Fibroblast of mammary gland (primary cell): ENCODE measurements at places on chromosomes 5 and 9.

- no peak for DNase-seq
These were observed 56.3 kb downstream of the TMEM174 start for GRCh38 chr5:73229271-73229670.

- DNase-seq, result peak; percentile 72
These were observed 190.1 kb downstream of the GNA14 start for GRCh38 chr9:77457916-77458592.

DNA sequence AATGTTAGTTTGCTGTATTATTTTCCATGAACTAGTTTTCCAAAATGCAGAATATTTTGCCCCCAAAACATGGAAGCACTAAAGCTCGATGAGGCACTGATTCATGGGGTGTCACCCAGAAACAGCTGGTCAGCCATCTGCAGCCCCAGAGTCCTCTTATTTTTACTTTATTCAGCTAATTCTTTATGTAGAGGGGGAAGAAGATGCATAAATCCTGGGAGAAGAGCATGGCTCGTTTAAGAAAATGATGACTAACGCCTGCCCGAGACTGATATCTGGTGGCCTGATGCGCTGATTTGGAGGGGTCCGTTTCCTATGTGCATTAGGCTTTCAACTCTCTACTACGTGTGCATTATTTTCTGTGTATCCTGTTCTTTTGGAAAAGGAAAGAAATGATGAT is 390.3 kb upstream of the MEF2C start:
- DNase-seq, result no peak

DNA sequence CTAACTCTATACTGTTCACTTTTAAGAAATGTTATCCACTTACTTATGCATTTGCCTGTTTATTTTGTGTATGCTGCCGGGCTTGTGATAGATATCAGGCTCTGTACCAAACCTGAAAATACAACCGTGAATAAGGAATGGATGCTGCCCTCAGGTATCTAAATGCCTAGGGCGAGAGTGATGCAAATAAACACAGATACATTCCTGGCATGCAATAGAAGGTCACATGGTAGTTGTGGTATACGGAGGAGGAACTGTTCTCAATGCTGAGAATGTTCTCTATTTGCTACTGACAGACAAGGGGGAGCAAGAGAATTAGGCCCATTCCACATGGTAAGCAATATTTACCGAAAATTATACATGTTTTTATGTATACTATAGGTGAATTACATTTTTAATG is 227.8 kb downstream of the ICE1 start:
- DNase-seq, result no peak

GRCh38 chr5:132483661-132484390 is 6.7 kb downstream of the IRF1 start:
- DNase-seq, result no peak

- no peak for DNase-seq
These were observed 51.1 kb upstream of the MVB12B start for GRCh38 chr9:126275386-126276001.

- DNase-seq, result peak; percentile 72
These were observed 9.7 kb upstream of the C9orf152 start for GRCh38 chr9:110217656-110218099.

- DNase-seq, result no peak
These were observed 27.6 kb downstream of the TRPC7 start for GRCh38 chr5:136337788-136338187.

GRCh38 chr5:83576341-83576740 is 104.8 kb downstream of the VCAN start:
- DNase-seq, result no peak

DNA sequence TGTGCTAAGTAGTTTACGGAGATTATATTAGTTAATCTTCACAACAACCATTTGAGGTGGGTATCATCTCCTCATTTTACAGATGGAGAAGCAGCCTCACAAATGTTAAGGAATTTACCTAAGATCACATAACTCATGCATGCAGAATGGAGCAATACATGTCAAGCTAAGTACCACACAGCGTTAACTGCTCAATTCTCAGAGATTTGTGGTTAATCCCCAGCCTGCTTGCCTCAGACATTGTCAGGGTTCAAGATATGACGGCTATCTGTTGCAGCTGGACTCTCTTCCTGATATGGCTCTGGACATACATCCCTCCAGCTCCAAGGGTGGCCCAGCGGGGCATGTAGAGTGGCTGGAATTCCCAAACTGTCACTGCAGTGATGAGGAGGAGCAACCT is 7.3 kb upstream of the ZNF346 start:
- DNase-seq, result no peak

DNA sequence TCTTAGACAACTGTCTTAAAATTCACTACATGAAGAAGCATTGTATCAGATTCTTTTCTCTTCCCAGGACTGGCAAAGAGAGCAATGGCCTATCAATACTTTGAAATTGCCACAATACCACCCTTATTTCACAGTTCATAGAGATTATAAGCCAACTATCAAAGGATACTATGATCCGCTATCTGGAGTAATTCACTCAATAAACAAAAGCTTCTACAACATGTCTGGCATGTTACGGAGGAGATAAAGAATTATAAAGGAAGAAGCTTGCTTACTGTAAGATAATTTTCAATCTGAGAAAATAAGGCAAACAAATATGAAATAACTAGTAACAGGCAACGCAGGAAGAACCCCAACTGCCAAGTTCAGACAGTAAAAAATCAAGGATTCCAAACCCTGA is 114.8 kb downstream of the GNAQ start:
- no peak for DNase-seq

DNA sequence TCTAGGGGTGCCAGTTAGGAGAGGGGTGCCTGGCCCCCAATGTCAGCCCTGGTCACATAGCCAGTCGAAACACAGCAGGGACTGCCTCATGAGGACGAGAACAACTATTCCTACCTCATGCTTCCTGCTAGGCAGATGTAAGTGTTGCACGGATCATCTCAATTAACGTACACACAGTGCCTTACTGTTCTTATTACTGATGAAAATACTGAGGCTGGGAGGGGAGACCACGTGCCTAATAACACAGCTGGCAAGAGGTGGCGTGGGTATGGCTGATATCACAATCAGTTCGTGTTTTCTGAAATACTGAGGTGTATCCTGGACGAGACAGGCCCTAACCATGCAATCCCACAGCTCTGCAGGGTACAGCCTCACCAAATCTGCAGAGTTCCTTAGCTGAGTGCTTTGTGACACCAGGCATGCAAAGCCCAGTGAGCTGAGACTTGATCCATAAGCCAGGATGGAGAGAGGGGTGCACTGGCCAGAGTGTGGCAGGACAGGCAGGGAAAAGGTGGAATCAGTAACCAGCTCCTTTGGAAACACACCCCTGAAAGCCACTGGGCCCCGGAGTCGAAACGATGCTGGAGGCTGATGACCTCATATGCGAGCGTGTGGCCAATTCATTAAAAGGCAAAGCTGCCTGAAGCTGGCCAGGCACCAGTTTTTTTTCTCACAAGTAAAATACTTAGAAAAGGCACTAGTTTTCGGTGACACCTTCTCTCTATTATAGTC is 63.9 kb downstream of the PRRT1B start:
- peak; percentile 75 for DNase-seq

DNA sequence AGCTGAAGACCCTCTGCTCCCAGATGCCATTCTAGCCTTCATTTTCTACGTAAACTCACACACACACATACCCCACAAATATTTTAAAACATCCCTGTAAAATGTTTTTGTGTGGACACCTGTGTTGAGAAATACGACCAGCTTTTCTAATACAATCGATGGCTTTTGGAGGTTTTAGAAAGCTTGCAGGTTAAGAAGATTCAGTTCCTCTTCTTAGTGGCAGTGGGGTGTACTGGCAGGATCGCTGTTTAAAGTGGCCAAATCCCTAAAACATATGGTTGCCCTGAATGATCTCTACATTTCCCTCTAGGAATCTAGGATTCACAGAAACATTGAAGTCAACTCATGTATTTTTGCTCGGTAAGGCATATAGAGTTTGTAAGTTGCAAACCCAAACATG is 236.3 kb downstream of the NSG2 start:
- DNase-seq, result no peak

GRCh38 chr9:120432600-120432999 is 147.4 kb downstream of the CDK5RAP2 start:
- no peak for DNase-seq

- no peak for DNase-seq
These were observed 58.7 kb downstream of the ADAMTS16 start for GRCh38 chr5:5198815-5199214.

- DNase-seq, result no peak
These were observed 700.3 kb downstream of the DNAH5 start for GRCh38 chr5:13244151-13244550.

- no peak for DNase-seq
These were observed 691.2 kb downstream of the TLR4 start for GRCh38 chr9:118395415-118395814.

- DNase-seq, result peak; percentile 89
These were observed 2.0 kb upstream of the ROR2 start for GRCh38 chr9:91951944-91952520.

DNA sequence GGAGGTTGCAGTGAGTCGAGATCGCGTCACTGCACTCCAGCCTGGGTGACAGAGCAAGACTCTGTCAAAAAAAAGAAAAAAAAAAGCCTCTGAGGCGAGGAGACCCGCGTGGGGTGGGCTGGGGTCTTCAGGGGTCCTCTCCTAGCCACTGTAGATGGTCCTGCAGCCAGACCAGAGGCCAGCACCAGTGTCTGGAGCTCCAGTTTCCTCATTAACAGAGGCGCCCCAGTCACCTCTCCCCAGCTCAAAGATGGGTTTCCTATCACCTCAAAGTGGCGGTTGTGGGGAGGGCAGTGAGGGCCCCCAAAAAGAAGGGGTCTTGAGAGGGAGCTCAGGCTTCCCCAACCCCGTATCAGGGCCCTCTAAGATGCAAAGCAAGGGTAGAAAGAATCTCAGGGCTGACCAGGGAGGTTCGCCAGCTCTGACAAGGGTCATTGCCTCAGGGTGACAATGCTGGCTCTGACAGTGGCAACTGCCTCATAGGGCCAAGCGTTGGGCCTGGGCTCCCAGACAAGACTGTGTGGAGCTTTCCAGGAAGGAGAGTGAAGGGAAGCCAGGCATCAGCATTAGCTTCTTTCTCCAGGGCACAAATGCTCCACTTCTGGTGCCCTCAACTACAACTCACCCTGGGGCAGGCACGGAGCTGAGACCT is 15.0 kb downstream of the STK10 start:
- no peak for DNase-seq

DNA sequence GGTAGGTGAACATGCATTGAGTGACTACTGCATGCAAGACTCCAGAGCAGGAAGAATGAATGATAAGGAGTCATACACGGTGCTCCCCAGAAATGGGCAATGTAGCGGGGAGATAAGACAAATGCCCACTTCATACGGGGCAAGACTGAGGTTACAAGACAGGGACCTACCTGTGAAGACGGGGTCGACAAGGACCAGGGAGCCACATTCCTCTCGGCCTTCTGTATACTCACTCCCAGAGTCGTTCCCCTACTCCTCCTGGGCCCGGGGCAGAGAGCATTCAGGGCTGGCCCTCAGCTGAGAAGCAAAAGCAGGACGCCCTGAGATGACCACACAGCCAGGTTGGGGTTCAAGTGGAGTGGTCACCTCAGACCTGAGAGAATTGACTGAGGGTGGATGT is 26.7 kb downstream of the PITX1 start:
- no peak for DNase-seq

- no peak for DNase-seq
These were observed 855 bp downstream of the MCC start for GRCh38 chr5:113487416-113487780.

DNA sequence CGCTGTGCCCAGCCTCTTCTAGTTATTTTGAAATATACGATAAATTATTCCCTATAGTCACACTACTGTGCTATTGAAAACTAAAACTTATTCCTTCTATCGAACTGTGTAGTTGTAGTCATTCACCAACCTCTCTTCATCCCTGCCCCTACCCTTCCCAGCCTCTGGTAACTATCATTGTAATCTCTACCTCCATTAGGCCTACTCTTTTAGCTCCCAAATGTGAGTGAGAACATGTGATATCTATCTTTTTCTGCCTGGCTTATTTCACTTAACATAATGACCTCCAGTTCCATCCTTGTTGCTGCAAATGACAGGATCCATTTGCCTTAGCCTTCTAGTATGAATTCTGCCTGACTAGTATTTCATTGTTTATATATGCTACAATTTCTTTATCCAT is 127.4 kb downstream of the PSAT1 start:
- no peak for DNase-seq

DNA sequence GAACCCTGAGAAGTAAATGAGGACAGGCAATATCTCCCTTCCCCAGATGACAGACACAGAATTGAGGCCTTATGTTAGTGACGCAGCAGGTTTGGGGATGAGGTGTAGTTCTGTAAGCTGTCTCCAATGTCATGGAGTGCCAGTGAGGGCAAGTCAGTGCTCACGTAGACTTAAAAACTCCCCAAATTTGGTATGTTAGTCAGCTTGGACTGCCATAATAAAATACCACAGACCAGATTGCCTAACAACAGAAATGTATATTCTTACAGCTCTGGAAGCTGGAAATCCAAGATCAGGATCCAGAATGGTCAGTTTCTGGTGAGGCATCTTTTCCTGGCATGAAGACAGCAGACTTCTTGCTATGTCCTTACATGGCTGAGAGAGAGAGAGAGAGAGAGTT is 14.9 kb downstream of the FOXI1 start:
- DNase-seq, result peak; percentile 80

DNA sequence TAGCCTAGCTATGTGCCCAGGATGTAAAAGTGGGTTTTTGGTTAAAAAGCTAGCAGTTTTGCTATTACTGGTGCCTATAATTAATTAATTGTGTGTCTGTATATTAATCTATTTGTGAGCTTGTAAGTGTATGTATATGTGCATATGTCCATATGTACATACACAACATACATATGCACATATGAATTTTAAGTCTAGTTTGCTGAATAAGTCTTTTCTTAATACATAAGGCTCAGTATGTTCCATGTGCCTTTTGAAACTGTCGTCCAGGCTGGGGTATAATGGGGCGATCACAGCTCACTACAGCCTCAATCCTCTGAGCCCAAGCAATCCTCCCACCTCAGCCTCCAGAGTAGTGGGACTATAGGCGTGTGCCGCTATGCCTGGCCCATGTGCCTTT is 10.1 kb downstream of the SH3GL2 start:
- no peak for DNase-seq

DNA sequence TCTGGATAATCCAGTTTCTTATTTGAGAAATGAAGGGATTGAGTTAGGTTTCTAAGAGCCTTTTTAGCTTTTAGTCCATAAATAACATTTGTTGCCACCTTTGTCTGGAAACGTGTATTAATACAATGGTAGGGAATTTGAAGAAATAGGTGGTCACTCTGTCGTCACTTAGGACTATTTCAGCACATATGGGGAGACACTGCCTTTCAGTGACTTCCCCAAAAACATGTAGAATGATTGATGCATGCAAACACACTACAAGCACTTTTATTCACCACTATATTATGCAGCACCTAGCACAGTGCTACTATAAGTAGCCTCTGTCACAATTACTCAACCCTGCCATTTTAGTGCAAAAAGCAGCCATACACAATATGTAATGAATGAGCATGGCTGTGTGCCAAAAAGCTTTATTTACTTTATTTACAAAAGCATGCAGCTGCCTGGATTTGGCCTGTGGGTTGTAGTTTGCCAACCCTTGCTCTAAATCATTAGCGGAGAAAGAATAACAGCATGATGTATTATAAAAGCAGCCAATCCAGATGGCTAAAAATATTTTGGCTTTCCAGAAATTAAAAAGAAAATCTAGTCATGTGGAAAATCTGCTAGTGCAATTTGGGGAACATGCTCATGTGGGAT is 154.2 kb upstream of the HMHB1 start:
- peak; percentile 28 for DNase-seq

GRCh38 chr5:146620031-146620668 is 104.2 kb upstream of the GPR151 start:
- DNase-seq, result no peak
